ENCODE measurements at places on chromosomes 11 and 22.
A peak's percentile ranks its signal among the peaks of the same experiment; 100 is the strongest.

DNA sequence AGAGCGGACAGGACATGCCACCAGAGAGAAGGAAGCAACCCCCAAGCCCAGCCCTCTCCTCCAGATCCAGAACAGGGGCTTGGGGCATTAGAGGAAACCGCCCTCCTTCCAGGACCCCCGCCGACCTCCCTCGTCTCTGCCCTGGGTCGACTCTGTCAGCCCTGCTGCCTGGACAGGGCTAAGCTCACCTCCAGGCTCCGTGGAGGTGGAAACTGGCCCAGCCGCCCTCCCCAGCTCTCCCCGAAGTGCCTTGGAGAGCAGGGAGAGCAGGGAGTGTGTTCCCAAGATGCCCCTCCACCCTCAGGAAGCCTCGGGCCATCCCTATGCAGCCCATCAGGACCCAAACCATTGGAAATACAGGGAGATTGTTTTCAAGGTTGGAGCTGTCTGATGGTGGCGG lies 26.8 kb downstream of the ANO1 start:
- DNase-seq = no peak

- DNase-seq = no peak
These were observed 8.0 kb downstream of the SPTBN2 start for GRCh38 chr11:66720899-66721470.

DNA sequence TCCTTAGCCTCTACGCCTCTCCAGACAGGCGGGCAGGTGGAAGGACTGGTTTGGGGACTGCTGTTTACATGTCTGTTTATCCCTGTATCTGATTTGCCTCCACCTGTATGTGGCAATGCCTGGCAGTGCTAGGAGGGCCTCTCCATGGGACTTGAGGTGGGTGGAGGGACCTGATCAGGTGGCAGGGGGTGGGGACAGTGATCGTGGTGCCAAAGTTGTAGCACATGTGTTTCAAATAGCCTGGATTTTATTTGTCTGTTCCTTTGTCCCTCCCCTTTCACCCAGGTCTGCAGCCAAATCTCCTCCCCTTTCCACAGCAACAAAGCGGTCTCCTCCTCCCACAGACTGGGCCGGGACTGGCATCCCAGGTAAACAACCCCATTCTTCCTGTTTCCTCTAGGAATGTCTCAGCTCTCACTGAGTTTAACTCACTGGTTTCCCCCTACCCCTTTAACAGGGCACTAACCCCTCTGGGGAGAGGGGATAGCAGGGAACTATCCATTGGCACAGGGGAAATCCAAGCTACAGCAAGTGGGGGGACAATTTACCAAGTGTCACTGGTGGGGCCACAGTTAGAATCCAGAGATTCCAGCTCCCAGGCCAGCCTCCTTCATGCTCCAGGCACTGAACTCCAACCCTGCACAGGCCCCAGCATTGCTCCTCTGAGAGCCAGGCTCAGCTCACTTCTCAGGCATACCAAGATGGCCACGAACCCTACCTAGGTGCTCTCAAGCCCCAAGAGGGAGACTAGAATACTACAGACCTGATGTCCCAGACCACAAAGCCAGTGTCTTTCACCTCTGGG lies 22.9 kb upstream of the TLCD5 start:
- DNase-seq = no peak

DNA sequence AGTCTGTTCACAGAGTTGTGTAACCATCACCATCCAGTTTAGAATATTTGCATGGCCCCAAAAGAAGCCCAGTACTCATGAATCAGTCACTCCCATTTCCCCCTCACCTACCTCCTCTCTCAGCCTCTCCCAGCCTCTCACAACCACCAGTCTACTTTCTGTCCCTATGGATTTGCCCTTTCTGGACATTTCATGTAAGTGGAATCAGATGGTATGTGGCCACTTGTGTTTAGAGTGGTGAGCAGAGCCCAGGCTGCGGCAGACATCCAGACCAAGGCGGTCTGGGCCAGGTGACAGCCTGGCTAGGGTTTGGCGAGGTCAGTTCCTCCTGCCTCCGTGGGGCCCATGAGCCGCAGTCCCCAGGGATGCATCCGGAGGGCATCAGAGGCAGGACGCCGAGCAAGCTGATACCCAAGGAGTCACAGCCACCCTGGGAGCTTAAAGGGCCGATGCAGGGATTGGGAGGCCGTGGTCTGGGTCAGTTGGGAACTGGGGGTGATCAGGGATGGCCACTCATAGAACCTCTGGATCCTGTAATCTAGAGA lies 53.3 kb upstream of the CLDN5 start:
- no peak for DNase-seq

DNA sequence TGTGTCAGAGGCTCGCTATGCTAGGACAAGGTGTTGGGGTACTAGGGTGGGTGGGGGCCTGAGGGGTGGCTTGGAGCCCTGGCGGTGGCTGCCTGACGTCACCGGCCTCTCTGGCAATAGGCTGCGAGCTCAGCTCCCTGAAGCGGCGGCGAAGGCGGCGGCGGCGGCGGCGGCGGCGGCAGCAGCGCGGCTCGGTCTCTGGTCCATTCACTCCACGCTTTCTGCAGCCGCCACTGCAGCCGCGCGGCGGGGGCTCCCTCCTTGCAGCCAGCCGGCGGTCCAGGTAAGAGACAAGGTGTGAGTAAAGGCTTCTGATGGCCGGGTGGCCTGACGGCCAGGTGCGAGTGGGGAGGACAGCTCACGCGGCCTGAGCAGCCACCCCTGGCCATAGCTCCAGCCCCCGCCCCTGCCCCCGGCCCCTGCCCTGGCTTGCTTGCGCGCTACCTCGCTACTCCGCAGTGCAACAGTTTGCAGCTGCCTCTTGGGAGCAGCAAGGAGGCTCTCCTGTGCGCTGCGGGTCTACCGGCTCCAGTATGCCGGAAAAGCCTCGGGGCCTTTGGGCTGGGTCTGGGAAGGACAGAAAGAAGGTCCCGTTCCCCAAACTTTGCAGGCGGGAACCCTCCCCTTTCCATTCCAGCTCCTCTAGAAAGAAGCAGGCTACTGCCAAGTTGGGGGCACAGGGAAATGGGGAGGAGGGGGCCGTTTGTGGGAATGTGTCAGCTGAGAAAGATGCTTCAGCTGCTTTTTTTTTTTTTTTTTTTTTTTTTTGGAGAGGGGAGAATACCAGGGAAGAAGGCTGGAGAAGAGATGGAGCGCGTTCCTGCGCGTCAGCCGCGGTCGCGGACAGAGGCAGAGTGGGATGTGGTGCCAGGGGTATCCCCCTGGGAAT lies at the start of gene C11orf87:
Gene C11orf87 (plus strand): TSS at position 210 of the 889 bp plus-strand sequence. CDS start 1,444 bp downstream, outside the sequence.
- no peak for DNase-seq

- DNase-seq = no peak
These were observed 6.3 kb downstream of the FDX1 start for GRCh38 chr11:110435780-110436717.

DNA sequence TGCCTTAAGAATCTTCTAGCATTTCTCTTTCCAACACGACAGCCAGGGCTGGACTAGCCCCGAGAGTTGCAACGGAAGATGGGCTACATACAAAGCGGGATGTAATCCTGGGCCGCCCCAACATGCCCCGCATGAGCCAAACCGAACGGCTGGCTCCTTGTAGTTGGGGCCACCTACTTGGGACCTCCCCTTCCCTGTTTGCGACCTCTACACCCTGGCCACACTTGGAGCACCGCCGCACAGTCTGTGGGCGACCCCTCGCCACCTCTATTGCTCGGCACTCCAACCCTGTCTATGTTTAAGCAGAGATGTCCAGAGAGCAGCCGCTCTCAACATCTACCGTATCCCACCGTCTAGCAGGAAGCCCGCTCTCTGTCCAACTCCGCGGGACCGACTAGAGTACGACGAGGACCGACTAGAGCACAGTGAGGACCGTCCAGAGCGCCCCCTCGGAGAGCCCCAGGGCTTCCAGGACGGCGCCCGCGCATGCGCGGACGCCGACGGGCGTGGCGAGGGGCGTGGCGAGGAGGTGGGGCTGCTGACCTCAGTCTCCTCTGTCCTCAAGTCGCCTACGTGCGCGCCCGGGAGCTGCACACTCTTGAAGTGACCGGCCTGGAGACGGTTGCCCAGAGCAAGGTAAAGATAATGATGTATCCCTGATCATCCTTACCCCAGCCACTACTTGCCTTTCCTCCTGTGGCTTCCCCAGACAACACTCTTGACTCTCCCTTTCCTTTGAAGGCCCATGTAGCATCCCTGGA lies 32.3 kb downstream of the NEAT1 start:
- peak; percentile 55 for DNase-seq

DNA sequence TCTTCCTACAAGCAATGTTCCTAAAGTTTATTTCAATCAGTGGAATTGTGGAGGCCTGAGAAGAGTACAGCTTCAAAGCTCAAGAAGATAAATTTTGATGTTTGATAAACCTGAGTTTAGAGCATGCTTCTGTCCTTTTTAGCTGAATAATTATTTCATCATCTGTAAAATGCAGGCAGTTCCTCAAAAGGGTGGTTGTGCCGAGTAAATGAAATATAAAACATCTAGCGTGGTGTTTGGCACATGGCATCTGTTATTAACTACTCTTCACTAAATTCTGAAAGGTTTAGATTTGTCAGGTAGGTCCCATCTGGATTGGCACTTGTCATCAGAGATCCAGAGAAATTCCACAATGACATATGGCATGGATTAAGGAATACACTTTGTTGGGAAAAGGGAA lies 155.1 kb downstream of the DDX10 start:
- DNase-seq = no peak

- DNase-seq = no peak
These were observed 35.9 kb downstream of the PIK3C2A start for GRCh38 chr11:17171916-17172315.

DNA sequence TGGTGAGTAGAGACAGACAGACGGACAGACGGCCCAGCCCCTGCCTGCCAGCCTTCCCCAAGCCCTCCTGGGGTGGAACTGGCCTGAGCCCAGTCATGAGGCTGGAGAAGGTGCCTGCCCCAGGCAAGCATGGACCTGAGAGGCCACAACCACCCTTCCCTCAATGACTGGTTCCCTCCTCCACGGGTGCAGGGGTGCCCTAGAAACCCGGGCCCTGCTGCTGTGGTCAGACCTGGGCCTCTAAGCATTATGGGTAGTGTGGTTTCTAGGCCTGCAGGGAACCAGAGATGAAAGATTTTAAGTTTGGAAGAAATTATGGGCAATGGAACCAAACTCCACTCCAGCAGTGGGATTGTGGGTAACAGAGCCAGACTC lies 13.5 kb downstream of the RHBDD3 start:
- no peak for DNase-seq

DNA sequence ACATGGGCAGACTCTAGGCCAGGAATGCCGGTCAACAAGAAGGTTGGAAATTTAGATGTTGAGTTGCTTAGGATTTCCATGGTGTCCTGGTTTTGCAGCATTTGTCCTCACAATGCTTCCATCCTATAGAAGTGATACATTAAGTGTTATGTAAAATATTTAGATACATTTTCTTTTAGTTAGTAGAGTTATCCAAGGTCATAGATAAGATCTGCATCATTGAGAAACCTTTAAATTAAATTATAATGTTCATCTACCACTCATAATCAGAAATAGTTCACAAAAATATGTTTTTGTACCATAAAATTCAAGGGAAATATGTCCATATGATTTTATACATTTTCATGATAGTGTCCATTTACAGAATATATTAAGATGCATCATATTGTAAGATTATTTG lies at the start of gene OR51F1:
Gene OR51F1 (minus strand): TSS at position 101 of the 400 bp plus-strand sequence. CDS start 0 bp downstream, at position 101.
- no peak for DNase-seq

DNA sequence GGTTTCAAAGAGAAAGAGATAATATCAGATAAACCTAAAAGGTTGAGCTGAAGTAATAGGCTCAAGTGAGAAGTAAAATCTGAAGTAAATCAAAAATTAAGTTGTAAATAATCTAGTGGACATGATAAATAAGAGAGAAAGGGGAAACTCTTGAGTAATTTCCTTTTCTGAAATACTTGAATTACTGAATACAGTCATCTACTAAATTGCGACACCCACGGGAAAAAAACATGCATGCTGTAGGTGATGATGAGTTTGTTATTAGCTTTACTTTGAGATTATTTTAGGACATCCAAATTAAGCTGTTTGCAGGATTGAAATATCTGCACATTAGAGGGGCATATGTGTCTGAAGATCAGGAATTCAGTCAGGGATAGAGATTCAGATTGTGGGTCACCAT lies 50.0 kb upstream of the CARD18 start:
- DNase-seq = no peak

- DNase-seq = no peak
These were observed 30.7 kb downstream of the SPATA19 start for GRCh38 chr11:133814588-133815100.

- peak; percentile 35 for DNase-seq
These were observed 52.0 kb upstream of the ELF5 start for GRCh38 chr11:34565417-34566207.

- no peak for DNase-seq
These were observed 519 bp downstream of the ARRB1 start for GRCh38 chr11:75350743-75351540.

DNA sequence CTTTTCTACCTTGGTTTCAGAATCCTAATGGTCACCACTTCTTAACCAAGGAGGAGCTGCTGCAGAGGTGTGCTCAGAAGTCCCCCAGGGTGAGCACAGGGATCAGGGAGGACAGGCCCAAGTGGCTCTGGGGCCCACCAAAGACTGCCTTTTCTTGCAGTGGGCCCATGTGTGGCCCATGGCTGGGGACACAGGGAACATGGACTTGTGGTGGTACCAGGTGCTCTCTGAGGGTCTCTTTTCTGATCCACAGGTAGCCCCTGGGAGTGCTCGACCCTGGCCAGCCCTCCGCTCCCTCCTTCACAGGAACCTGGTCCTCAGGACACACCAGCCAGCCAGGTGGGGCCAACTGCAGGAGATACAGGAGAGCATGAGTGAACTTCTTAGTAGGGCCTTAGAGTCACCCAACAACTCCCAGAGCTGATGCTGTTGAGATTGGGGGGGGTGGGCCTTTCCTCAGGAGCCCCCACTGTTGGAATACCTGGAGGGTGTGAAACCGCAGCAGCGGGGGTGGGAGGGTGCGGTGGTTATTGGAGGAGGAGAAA lies 2.0 kb downstream of the MUS81 start:
- no peak for DNase-seq

- no peak for DNase-seq
These were observed 619 bp downstream of the SART1 start for GRCh38 chr11:65962141-65962564.

GRCh38 chr22:44753189-44754042 lies 1.0 kb downstream of the ARHGAP8 start:
- no peak for DNase-seq

DNA sequence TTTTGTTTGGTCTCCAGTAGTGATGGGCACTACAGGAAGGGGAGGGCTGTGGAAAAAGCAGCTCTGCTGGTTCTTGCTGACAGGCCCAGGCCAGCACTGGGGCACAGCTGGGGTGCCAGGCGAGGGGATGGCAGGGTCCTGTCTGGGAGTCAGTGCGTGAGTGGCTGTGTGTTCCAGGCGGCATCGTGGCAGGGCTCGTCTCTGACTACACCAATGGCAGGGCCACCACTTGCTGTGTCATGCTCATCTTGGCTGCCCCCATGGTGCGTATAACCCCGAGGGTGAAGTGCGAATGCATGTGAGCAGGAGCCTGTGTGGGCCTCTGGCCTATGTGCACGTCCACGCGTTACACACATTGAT lies 20.9 kb downstream of the SLC37A2 start:
- DNase-seq = no peak

GRCh38 chr22:49553076-49553475 lies 274.6 kb downstream of the BRD1 start:
- no peak for DNase-seq

DNA sequence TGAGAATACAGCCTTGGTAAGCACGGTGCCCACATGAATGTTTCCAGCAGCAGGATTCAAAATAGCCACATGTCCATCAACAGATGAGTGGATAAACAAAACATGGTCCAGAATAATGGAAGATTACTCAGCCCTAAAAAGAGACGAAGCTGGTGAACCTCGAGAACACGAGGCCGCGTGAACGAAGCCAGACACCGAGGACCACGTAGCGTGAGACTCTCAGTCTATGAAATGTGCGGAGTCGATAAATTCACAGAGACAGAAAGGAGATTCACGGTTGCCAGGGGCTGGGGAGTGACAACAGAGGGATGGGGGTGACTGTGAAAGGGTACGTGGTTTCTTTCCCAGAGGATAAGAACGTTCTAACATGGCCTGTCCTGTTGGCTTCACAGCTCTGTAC lies 2.9 kb upstream of the ASCL2 start:
- DNase-seq = no peak

Data from Jurkat, Clone E6-1 (cell line).